ENCODE measurements at places on chromosomes 3 and 15.

GRCh38 chr3:191216510-191216909, 17.5 kb downstream of the OSTN start:
- DNase-seq = no peak

DNA sequence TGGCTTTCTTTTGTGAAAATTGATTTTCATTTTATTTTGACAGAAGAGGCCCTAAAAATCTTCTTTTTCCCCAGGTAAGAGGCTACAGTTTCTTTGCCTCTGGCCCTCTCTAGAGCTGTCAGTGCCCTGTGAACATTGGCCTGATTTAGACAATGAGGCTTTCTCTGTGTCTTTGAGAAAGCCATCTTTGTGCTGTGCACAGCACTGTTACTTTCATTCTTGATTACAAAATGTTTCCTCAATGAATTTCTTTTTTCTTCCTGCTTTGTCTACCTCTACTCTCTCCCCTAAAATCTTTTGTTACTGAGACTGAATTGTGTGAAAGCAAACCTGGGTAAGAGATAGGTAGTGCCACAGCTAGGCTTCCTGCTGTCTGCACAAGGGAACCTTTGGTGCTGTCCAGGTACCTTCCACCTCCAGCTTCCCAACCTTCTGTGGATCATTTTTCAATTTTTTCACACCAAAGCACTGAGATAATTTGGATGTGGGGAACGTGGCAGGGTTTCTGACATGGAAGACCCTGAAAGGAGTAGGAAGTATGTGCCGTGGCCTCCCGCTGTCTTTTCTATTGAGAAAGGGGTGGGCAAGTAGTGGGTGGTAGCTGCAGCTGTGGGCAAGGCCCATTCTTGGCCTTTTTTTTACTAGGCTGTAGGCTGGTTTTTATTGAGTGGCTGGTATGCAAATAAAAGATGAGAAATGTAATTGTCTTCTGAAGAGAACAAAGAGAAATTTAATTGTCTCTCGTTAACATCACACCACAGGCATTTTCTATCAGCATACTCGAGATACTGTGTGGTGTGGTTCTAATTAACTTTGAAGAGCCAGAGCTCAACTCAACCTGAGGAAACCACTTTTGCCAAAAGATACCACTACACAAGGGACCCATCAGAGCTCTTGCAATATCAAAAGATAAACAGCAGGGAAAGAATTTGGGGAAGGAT, 21.0 kb downstream of the RAB8B start:
- no peak for DNase-seq

- no peak for DNase-seq
Observed at GRCh38 chr15:38539008-38539343, 25.6 kb downstream of the RASGRP1 start.

- DNase-seq = no peak
Observed at GRCh38 chr3:69288161-69288895, 97.6 kb downstream of the FRMD4B start.

- DNase-seq = no peak
Observed at GRCh38 chr3:67854663-67855062, 200.3 kb upstream of the SUCLG2 start.

DNA sequence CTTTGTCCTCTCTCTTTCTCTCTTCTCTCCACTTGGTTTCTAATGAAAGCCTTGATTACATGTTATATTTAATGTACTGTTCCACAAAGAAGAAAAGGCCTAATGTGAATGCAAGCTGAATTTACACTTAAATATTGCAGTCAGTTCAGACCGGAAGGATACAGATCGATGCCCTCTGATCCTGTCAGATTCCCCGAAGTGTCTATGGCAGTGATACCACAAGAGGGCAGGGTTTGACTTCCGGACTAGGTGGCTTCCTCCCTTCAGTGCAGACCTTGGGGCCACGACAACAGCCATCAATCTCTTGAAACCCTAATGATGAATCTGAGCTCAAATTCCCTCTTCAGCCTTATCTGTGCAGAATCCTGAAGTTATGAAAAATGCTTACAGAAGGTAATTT, 29.5 kb downstream of the AGTR1 start:
- DNase-seq = no peak
